Activated CD8-positive, alpha-beta memory T cell treated with anti-CD3 and anti-CD28 coated beads for 4 hours (primary cell): ENCODE measurements at places on chromosomes 2 and 18.

GRCh38 chr2:205700331-205701132 lies 18.2 kb downstream of the NRP2 start:
- no peak for DNase-seq

DNA sequence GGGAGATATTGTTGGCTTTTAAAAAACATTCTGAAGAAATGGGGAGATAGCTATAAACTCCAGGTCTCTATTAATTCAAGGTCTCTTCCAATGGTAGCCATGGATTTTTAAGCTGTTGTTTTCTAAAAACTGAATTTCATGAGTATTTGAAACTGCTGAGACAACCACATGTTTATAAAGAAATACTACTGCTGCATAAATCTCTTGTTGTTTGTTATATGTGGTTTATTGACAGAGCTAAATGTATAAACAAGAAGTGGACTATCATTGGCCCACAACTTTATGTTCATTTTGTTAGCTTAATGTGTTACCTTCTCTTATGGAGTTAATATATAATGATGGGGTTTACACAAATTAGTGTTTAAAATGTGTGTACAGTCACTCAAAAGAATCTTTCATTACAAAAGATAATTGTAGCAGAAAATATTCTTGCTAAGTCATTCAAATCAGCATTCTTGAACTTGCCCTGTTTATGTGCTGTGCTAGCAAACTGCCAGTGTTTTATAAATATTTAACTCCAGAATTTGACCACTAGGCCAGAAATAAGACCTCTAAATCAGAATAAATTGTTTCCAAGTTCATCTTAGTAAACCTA lies 242.1 kb downstream of the TMX3 start:
- no peak for DNase-seq

DNA sequence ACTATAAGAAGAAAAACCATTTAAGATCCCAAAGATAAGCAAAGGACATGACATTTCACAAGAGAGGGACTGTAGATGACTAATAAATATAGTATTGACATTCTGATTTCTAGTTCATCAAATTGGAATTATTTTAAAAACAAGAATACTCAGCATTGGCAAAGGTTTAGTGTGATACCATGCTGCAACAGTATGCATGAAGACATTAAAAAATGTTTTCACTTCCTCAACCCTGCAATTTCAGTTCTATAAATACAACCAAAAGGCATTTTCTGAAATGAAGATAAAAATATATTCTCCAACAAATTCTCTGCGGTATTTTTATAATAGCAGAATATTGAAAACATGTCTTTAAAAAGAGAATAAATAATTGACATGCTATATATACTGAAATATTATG lies 2.1 kb downstream of the C2orf81 start:
- DNase-seq = no peak

GRCh38 chr2:64943387-64944150 lies 45.6 kb upstream of the SLC1A4 start:
- no peak for DNase-seq

- DNase-seq = no peak
Measured at GRCh38 chr2:8851811-8852560, 14.6 kb upstream of the KIDINS220 start.

DNA sequence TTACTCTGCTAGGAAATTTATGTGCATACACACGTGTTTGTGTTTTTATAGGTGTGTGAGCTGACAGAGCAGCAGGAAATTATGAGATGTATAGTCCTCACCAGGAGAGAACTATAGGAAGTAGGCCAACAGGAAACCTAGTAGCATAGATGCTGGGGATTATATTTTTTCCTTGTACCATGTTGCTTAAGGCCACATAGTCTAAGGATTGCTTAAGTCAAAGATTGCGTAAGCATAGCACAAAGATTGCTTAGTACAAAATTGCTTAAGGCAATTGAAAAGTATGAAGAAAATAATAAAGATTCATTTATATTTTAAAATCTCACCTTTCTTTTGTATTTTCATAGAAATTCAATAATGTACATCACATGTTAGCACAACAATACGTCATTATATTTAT lies 18.7 kb upstream of the CCDC102B start:
- no peak for DNase-seq

- no peak for DNase-seq
Measured at GRCh38 chr2:239009589-239009961, 161.7 kb downstream of the TWIST2 start.

DNA sequence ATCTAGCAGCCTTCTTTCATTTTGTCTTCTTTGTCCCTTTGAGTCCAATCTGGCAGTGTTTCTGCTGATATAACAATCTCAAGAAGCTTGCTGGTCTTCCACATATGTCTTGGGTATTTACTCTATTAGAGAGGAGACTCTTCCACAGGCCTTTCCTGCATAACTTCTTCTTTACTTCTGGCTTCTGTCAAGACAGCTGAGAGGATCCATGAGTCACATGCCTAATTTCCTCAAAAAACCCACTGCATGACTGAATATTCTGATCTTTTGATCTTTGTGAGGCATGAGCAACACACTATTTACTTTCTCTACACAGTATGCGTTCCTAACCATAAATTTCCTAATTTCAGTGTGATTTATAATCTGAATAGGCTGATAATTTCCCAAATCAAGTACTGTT lies 5.1 kb upstream of the DCC start:
- no peak for DNase-seq

- no peak for DNase-seq
Measured at GRCh38 chr18:1062588-1062987, 157.9 kb downstream of the ADCYAP1 start.

DNA sequence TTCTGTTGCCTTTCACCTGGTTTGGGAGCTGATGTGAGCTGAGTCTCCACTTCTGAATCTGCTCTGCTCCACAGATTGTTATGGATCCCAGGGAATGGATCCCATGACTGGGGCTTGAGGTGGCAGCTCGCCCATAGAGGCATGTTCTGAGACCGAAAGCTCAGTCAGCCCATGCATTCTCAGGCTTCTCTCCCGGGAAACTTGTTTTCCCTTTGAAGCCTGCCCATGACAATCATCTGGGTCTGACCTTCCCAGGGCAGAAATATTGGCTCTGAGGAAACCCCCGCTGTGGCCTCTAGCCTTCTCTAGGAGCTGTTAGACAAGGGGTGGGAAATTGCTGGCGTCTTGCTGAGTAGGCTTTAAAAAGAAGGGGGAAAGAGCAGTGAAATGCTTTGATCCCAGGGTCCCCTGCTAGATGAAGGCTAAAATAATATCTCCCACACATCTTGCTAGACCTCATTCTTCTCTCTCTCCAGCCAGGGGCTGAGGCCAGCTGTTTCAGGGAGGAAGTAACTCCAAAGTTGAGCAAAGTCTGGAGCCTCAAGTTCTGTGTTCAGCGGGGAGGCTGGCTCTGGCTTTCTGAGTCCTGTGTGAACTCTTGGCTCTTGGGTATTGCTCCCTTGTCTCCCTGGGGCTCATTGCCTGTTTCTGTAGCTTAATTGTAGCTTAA lies 2.0 kb downstream of the VAMP8 start:
- no peak for DNase-seq

DNA sequence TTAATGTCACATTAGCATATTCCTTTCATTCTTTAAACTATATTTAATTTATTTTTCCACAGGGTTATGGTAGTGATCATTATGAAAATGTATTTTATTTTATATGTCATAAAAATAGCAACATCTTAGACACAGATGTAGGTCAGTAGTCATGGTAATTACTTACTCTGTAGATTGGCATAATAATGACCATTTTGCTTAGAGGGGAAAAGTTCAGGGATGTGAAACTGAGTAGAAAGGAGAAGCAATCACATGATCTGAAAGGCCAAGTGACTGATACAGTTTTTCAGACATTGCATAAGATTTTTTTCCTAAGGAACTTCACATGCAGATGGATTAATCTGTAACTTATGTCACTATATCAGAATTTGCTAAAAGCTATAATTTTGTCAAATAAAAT lies 286.9 kb downstream of the CTNNA2 start:
- no peak for DNase-seq

DNA sequence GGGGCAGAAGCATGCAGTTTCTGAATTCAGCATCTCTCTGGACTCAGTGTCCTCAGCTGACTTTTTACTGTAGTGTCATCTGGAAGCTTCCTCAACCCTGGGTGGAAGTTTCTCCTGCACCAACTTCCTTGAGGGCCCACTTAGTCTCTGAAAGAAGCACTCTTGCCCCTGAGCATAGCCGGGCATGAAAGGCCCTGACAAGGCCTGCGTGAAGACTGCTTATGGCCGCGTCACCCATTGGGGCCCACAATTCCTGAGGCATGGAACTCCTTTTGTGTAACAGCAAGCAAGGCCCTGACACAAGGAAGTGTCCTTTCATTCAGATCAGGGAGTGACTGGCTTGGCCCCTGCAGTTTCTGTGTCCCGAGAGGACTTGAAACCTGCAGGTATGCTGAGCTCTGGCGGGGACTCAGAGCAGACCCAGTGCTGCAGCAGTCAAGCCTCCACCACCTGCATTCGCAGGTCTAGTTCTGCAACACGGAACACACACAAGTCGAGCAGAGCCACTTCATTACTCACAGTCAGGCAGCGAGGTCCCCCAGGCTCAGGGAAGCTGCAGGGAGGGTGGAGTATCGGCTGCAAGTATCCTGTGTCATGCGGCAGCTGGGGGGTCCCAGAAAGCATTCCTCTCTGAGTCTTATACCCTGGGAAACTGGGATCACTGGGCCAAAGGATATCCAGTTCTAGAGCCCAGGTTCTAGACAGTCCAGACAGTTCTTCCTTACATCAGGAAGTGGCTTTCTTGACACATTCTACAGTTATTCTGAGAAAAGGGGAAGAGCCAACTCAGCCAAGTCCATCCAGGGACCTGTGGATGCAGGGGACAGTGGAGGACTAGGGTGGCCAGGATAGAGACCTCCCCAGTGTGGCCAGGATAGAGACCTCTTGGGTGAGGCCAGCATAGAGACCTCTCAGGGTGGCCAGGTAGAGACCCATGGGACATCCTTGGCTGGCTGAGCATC lies 35.6 kb upstream of the PRLH start:
- no peak for DNase-seq

GRCh38 chr18:2919600-2919999 lies 72.8 kb downstream of the EMILIN2 start:
- DNase-seq = no peak

DNA sequence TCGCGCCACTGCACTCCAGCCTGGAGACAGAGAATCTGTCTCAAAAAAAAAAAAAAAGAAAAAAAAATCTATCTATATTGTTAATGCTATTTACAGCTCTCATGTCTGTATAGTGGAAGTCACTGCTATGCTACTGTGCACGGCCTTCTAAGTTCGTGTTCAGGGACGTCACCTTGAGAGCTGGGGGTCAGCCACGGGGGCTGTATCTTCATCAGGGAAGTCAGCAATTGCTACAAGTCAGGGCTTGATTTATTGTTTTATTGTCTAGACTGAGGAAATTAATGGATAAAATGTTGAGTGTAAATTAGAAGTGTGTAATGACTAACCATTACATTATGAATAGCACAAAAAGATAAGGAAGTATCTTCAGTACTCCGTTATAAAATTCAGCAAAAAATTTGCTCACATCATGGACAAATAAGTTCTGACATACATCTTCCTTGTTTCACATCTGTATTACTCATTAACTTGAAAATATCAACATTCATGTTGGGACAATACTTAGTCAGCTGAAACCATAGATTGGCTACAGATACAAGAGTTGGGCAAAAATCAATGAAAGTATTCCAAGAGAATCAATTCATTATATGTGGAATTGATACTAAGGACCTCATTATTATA lies 136.6 kb upstream of the SEC11C start:
- DNase-seq = no peak

DNA sequence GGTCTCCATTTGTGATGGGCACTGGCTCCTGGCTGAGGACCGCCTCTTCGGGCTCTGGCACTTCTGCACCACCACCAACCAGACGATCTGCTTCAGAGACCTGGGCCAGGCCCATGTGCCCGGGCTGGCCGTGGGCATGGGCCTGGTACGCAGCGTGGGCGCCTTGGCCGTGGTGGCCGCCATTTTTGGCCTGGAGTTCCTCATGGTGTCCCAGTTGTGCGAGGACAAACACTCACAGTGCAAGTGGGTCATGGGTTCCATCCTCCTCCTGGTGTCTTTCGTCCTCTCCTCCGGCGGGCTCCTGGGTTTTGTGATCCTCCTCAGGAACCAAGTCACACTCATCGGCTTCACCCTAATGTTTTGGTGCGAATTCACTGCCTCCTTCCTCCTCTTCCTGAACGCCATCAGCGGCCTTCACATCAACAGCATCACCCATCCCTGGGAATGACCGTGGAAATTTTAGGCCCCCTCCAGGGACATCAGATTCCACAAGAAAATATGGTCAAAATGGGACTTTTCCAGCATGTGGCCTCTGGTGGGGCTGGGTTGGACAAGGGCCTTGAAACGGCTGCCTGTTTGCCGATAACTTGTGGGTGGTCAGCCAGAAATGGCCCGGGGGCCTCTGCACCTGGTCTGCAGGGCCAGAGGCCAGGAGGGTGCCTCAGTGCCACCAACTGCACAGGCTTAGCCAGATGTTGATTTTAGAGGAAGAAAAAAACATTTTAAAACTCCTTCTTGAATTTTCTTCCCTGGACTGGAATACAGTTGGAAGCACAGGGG lies 5.5 kb downstream of the TMEM37 start:
- no peak for DNase-seq

- DNase-seq = no peak
Measured at GRCh38 chr2:15471606-15472005, 89.5 kb downstream of the NBAS start.

- DNase-seq = no peak
Measured at GRCh38 chr2:13089971-13090370, 373.2 kb downstream of the TRIB2 start.

GRCh38 chr2:73177645-73178255 lies 24.6 kb upstream of the NOTO start:
- DNase-seq = no peak

- no peak for DNase-seq
Measured at GRCh38 chr18:60019463-60019840, 119.7 kb downstream of the PMAIP1 start.

DNA sequence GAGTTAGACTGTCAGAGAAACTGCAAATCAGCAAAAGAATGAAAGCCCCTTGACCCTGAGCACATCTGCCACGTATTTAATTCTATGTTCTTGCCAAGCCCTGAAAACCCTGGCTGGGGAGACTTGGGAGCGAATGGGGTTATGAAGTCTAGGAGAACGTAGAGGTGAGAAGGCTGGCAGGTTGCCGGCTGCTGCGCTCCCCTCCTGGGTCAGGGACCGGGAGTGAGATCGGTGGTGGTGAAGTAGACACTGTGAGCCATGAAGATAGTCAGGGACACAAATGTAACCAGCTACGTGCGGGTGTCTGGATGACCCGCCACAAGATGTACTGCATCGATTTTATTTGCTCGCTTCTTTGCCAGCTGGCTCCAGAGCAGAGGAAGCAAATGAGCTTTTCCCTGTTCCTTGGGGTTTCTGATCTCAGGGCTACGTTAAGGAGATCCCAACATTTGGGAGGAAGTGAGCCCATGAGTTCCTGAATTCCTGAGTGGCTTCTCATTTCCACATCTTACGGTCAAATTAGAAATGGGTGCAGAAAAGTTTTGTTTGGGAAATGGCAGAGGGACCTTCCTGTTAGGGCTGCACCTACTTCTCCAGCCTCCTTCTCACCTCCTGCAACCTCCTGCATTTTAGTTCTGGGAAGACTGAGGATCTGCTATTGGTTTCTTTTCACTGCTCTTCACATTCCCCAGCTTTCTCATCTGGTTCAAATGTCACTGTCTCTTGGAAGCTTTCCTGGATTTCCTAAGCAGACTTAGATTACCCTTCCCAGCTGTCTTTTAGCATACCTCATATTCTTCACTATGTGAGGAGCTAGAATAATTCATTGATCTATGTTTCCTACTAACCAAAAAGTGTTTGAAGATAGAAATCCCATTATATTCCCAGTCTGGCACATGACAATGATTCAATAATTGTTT lies 360.6 kb downstream of the ZNF521 start:
- DNase-seq = no peak
